ENCODE measurements at places on chromosomes 2 and 18.

DNA sequence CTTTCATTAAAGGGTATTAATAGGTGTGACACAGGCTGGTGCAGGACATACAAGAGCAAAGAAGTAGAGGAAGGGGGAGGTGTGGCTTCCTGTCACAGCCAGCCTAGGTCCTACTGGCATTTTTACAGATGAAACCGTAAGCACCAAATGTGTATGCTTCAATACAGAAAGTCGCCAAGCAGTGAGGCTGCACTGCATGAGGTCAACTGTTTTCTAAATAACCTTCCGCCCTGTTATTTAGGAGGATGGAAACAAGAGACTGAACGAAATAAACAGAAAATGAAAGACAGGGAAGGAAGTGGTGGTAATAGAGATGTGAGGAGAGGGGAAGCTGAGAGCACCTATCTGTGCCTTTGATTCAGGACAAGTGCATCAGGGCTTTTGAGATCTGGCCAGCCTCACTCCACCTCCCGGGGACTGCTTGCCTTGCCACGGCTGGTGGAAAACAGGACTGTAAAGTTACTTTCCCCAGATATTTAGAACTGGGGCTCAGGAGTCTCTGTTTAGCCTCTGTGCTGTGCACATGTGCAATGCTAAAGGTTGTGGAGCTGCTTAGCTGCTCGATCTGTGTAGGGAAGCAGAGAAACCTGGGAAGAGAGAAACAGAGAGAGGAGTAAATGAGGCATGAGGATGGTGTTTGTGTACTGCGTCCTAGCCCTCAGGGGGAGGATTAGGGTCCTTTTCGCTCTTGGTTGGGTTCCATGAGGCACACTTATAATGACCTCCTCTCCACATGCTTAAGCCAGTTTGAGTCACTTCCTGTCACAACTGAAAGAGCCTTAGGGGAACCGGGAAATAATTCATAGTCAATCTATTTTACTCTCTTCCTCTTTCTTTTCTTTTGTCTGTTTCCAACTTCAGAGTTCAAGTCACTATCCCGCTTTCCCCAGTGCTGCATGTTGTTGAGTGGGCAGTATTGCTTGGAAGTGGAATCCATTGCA lies 62.3 kb upstream of the BOD1L2 start:
- no peak for DNase-seq

GRCh38 chr18:60471652-60472051 lies 99.1 kb upstream of the MC4R start:
- DNase-seq: peak; percentile 63

- DNase-seq: no peak
Measured at GRCh38 chr2:117921520-117921919, 92.3 kb downstream of the CCDC93 start.

GRCh38 chr18:58863539-58864145 lies 1.0 kb upstream of the ZNF532 start:
- DNase-seq: no peak

DNA sequence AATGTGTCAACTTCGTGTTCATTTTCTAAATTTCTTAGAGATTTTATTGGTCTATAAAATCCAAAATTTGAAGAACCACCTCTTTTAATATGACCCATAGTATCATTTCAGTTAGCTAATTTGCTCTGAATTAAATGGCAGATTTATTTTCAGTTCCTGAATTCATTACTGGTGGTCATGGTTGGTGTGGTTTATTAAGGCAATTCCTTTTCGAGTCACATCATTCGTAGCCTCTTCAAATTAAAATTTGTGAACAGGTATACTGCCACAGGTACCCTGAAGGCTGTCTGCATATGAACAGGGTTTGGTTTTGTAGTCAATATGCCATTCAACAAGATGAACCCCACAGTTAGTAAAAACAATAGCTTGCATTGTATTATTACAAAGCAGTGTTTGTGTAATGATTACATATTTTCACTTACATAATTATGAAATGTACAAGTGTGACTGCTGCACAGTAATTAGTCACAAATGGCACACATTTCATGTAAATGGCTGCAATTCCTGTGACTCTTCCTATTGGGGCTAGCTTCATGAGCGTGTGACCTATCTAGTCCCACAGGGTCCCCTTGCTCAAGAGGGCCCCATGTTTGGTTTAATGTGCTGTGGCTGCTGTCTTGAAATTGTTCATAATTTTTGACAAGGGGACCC lies 48.9 kb downstream of the CDC42EP3 start:
- no peak for DNase-seq

- DNase-seq: no peak
Measured at GRCh38 chr2:112047537-112048235, 7.4 kb upstream of the TMEM87B start.

GRCh38 chr2:86783615-86784339 lies 6.9 kb downstream of the CD8A start:
- no peak for DNase-seq

DNA sequence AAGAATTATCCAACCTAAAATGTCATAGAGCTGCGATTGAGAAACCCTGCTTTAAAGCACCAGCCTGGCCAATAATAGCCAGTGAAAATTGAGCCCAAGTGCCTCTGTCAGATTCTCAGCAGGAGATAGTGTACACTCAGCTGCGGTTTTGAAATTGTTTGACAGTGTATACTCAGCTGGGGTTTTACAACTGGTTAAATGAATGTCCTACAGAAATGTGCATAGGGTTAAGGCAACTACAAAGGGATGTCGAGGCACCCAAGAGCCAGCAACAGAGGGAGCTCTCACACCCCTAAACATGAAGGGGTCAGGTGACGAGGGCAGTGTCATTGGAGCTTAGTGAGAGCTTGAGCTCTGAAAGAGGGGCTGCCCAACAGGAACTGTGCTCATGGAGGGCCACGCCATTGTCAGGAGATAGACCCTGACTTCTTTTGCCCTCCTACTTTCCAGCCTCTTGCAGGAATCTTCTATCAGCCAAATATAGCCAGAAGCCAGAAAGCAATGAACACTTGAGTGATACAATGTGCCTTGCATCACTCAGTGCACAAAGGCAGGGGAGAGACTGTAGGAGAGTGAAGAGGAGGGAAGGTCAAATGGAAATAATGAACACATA lies 15.1 kb downstream of the ACTG2 start:
- peak; percentile 5 for DNase-seq

- DNase-seq: no peak
Measured at GRCh38 chr2:187803816-187804215, 249.6 kb upstream of the TFPI start.

DNA sequence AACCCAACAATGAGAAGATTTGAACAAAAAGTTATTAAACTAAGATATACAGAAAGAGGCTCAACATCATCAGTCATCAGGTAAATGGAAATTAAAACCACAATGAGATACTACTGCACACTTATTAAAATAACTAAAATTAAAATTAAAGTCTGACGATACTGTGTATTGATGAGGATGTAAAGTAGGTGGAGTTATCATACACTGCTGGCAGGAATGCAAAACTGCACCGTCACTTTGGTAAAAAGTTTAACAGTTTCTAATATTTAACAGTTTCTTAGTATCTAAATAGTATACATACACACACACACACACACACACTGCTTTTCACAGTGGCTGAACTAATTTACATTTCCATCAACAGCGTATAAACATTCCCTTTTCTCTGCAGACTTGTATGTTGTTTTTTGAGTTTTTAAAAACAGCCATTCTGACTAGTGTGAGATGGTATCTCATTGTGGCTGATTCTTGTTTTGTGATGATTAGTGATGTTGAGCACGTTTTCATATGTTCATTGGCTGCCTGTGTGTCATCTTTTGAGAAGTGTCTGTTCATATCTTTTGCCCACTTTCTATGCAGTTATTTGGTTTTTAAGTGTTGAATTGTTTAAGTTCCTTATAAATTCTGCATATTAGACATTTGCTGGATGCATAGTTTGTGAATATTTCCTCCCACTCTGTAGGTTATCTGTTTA lies 726.9 kb upstream of the CHAC2 start:
- DNase-seq: no peak

GRCh38 chr2:6946722-6947121 lies 29.5 kb downstream of the RNF144A start:
- peak; percentile 71 for DNase-seq

- no peak for DNase-seq
Measured at GRCh38 chr2:239911641-239912071, 113.5 kb downstream of the NDUFA10 start.

GRCh38 chr18:45467945-45468344 lies 147.3 kb upstream of the SLC14A2 start:
- DNase-seq: no peak

DNA sequence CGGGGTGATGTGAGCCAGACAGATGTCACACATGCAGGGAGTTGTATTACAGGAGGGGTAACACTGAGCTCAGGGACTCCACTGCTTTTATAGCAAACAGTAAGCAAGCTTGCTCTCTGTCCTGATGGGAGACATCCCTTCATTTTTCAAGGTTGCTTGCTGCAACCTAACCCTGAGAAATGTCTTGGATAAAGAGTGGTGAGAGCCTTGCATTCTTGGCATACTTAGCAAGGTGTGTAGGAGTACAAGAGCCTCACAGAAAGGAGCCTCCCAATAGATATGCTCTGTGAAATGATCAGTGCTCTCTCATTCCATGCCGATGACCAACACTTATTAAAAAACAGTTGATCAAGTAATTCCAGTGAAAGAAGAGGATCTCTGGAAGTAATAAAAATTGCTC lies 8.1 kb downstream of the PFN4 start:
- peak; percentile 57 for DNase-seq

GRCh38 chr2:70873541-70873940 lies 37.9 kb upstream of the CD207 start:
- no peak for DNase-seq

DNA sequence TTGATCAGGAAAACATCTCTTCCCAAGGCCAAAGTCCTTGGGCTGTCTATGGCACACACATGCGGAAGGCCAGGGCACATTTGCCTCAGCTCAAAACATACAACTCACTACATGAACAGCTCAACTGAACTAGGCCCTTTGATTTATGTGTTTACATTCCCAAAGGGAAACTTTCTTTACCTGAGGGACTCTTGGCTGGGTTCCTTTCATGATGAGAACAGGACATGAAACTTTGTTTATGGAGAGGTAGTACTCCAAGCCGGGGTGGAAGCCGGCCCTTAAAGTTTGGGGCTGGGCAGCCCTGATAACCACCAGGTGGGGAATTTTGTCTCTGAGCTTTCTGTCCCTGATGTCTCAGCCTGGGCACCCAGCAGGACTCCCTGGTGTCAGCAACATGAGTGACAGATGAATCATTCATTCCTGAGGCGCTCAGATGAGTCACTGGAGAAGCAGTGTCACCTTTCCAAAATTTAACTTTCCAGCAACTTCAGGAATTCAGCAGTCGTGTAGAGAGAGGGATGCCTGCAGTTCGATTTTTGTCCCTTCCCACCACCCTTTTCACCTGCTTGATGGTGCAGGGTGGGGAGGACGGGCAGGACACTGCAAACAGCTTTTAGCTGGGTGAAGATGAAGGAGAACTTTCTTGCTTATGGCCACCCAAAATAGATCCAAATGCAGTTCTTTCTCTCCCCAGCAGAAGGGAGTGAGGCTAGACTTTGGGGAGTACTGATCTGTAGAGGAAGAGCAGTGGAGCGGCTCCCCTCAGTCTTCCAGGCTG lies 331.6 kb downstream of the DYSF start:
- peak; percentile 50 for DNase-seq

- no peak for DNase-seq
Measured at GRCh38 chr2:72051204-72051603, 96.5 kb downstream of the CYP26B1 start.

GRCh38 chr2:28449488-28450395 lies 46.1 kb upstream of the PLB1 start:
- no peak for DNase-seq

DNA sequence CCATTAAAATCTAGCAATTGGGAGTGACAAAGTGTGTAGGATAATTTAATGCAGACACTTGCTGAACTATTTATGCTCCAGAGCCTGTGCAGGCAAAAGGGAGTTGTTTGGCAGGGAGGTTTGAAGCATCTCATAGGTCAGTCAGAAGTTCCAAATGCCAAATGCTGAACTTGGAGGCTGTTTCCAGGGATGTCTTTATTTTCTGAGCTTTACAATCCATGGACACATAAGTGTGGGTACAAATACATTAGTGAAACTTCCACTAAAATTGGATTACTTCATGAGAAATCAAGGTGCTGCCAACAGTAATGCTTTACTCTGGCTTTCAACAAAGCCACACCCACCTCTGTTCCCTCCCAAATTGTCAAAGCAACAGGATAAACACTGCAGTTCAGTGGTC lies 422.1 kb upstream of the SETBP1 start:
- no peak for DNase-seq

GRCh38 chr2:117973498-117974082 lies 40.3 kb downstream of the CCDC93 start:
- no peak for DNase-seq

- DNase-seq: no peak
Measured at GRCh38 chr18:65425366-65425765, 325.4 kb upstream of the CDH7 start.
